ENCODE measurements at places on chromosomes 16 and 17.
A peak's percentile ranks its signal among the peaks of the same experiment; 100 is the strongest.

- DNase-seq, result no peak
Observed at GRCh38 chr16:3112058-3112880, at the start of gene ZNF205. ZNF205 (plus strand) TSS chr16:3112586; CDS start chr16:3113431, 845 bp downstream.

GRCh38 chr17:74618451-74618850, 5.1 kb downstream of the CD300E start:
- no peak for DNase-seq

DNA sequence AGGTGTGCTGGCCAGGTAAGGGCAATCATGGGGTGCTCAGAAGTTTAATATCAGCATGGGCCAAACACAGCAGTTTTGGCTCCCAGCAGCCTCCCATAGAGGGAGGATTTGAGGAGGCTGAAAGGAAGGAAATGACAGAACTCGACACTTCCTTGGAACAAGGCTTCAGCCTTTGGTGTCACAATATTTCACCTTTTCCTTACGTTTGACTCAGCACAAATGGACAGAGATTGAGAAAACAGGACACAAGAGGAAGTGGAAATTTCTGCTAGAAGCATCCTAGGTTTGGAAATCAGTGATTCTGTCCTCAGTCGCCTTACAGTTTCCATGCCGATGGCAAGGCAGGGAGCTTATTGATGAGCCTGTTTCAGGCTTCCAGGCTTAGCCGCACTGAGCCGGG, 181.4 kb downstream of the MAF start:
- DNase-seq, result no peak

- no peak for DNase-seq
Observed at GRCh38 chr17:51995797-51996403, 162.6 kb downstream of the CA10 start.

GRCh38 chr16:57601801-57602478, 26.5 kb upstream of the ADGRG1 start:
- DNase-seq, result peak; percentile 64

GRCh38 chr17:145671-146541, 8.5 kb downstream of the SCGB1C2 start:
- no peak for DNase-seq

GRCh38 chr16:67242138-67242730, 5.0 kb downstream of the FHOD1 start:
- DNase-seq, result no peak

DNA sequence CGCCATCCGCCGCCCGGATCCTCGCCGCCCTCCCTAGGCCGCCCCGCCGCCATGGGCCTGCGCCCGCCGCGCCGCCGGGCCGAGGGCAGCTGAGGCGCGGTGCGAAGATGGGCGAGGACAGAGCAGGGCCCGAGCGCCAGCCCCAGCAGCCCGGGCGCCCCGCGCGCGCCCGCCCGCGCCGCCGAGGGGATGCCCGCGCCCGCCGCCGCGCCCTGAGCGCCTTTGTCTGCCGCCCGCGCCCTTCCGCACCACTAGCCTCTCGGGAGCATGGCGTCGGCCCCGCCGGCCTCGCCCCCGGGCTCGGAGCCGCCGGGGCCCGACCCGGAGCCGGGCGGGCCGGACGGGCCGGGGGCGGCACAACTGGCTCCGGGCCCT, 278 bp downstream of the RAB11FIP3 start:
- no peak for DNase-seq

- DNase-seq, result no peak
Observed at GRCh38 chr17:21214777-21215541, 998 bp upstream of the TMEM11 start.

- no peak for DNase-seq
Observed at GRCh38 chr17:31250229-31250628, 46.8 kb downstream of the OMG start.

- no peak for DNase-seq
Observed at GRCh38 chr17:70906808-70907207, 737.5 kb downstream of the KCNJ2 start.

All from CD4-positive, alpha-beta T cell treated with Interleukin-12 subunit alpha and Interleukin-12 subunit beta, for 1 hour (primary cell).